ENCODE measurements at places on chromosomes 1 and 21.
A peak's percentile ranks its signal among the peaks of the same experiment; 100 is the strongest.

DNA sequence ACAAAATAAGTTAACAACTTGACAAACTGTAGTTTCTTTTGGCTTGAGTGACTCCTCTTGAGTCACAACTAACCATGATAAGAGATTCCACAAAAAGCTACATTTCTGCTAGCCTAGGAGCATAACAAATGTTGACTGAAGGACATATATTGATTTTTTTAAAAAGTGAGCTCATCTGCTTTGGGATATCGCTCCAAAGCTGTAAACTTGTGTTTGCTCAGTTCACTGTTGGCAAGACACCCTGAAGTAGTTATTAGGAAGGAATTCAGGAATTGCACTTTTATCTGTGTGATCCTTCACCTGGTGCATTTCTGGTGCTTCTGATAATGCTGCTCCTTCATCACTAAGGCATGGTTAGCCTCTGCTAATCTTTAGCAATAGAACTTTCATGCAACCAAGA is 23.7 kb downstream of the RWDD3 start:
- H3K27ac ChIP-seq: no peak overlapping the region
- H3K36me3 ChIP-seq: peaks cover 6% of the 10 kb centered on the region
- DNase-seq: no peak
- no peak overlapping the region for H3K4me3 ChIP-seq
- no peaks in the 10 kb centered on the region for H3K27me3 ChIP-seq
- peaks cover 5% of the 10 kb centered on the region for H3K4me1 ChIP-seq

DNA sequence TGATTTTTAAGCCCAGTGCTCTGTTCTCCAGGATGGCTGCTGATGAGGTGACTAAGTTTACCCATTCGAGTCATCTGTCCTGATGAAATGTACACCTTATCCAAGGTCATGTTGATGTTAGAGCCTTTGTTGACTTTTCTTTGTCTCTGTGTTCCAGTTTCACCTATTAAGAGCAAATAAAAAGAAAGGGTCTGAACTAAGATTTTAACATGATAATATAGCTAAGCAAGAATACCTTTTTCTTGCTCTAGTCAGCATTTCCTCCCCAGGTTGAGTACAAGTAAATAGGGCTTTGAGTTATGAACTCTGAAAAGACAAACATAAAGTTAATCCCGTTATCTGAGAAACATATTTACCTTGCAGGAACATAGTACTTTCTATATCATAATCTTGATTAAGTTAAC is 52.1 kb upstream of the GPR88 start:
- H3K27ac ChIP-seq: no peak overlapping the region
- no peak overlapping the region for H3K4me3 ChIP-seq
- peaks cover 4% of the 10 kb centered on the region for H3K4me1 ChIP-seq
- H3K27me3 ChIP-seq: no peaks in the 10 kb centered on the region
- H3K36me3 ChIP-seq: no peaks in the 10 kb centered on the region
- DNase-seq: no peak

DNA sequence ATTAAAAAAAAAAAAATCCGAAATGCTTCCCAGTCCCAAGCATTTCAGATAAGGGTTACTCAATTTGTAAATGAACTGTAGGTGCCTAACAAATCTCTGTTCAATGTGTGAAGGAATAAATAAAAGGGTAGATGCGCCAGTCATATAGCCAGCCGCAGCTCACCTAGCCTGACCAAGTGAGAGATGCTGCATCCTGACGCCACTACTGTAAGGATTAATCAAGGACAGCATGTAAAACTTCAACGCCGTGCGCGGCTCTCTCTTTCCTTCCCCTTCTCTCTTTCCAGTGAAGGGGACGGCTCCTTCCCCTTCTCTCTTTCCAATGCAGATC is 441 bp downstream of the PPT1 start:
- peak overlapping the region; percentile 92 for H3K4me3 ChIP-seq
- H3K36me3 ChIP-seq: peaks cover 4% of the 10 kb centered on the region
- no peak for DNase-seq
- H3K27ac ChIP-seq: peak overlapping the region; percentile 89
- H3K27me3 ChIP-seq: peaks cover 25% of the 10 kb centered on the region
- H3K4me1 ChIP-seq: peaks cover 18% of the 10 kb centered on the region

DNA sequence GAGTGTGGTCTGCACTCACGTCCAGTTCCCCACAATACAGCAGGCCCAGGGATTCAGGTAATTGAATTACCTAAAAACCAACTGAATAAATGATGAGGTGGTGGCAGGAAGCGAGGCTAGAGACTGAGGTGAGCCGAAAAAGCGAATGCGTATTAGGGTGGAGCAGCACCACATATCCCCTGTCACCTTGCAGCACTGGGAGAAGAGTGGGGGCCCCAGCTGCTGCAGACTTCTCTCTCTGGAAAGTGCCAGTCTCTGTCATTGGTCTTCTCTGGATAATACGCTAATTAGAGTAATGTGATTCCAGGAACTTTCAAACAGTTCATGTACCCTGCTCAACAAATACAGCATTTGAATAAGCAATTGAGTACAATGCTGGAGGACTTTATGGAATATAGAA is 199.0 kb downstream of the RPS6KC1 start:
- no peaks in the 10 kb centered on the region for H3K27me3 ChIP-seq
- DNase-seq: no peak
- H3K4me1 ChIP-seq: peaks cover 23% of the 10 kb centered on the region
- H3K27ac ChIP-seq: no peak overlapping the region
- H3K36me3 ChIP-seq: no peaks in the 10 kb centered on the region

DNA sequence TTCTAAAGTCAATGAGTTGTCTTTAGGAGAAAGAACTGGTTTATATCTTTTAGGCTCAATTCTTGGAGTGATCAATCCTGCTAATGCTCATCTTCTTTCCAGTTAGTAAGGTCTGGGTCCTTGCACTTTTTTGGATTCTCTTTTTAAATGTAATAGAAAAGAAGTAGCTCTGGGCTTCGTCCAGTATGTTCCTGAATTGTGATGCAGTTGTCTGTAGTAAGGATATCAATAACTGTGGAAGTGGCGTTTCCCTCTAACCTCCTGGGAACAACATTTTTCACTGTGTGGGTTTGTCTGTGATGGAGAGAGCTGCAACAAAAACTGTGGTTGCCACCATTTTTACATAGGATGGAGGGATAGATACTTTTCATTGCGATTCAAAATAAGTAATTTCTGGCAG is 367.2 kb downstream of the USP25 start:
- no peak for DNase-seq
- H3K27me3 ChIP-seq: no peaks in the 10 kb centered on the region
- H3K4me3 ChIP-seq: no peak overlapping the region
- no peak overlapping the region for H3K27ac ChIP-seq

DNA sequence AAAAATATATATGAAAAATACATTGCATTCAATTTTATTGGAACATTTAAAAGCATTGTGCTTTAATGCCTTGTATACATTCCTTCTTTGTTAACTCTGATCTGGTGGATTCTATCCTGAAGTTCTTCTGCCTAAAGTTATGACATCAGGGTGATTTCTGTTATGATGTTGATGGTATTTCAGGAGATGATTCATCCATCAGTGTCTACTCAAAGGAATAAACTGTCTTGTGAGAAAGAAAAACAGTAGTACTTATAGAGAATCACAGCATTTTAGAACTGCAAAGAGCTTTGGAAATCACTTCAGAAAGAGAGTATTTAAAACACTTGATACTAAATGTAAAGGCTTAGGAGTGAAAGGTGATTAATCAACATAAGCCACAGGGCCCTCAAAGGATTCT is 155.7 kb downstream of the PTPRC start:
- H3K27ac ChIP-seq: no peak overlapping the region
- no peaks in the 10 kb centered on the region for H3K27me3 ChIP-seq
- DNase-seq: no peak
- H3K4me3 ChIP-seq: no peak overlapping the region
- H3K36me3 ChIP-seq: peaks cover 24% of the 10 kb centered on the region

DNA sequence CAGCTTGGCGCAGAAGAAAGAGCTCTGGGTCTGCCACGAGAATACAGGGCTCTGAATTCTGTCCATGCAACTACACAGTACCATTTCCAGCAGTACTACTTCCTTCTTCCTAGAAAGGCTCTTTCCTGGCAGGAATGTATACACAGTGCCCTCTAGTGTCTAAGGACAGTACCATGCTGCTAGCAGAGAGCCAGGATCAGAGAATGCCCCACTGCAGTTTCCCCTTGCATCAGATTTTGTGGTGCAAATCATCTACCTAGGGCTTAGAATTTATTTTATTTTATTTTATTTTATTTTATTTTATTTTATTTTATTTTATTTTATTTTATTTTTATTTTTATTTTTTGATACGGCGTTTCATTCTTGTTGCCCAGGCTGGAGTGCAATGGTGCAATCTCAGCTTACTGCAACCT is 50.8 kb downstream of the PAX7 start:
- no peak for DNase-seq
- no peak overlapping the region for H3K27ac ChIP-seq

GRCh38 chr1:7403265-7404045 is 367.6 kb upstream of the VAMP3 start:
- H3K4me3 ChIP-seq: no peak overlapping the region
- peaks cover 33% of the 10 kb centered on the region for H3K4me1 ChIP-seq
- DNase-seq: no peak
- H3K27ac ChIP-seq: no peak overlapping the region
- no peaks in the 10 kb centered on the region for H3K27me3 ChIP-seq
- H3K36me3 ChIP-seq: peaks cover 21% of the 10 kb centered on the region

- H3K4me1 ChIP-seq: no peaks in the 10 kb centered on the region
- no peak overlapping the region for H3K27ac ChIP-seq
- H3K27me3 ChIP-seq: no peaks in the 10 kb centered on the region
- no peak for DNase-seq
- H3K4me3 ChIP-seq: no peak overlapping the region
Observed at GRCh38 chr1:43757343-43758053, 50.2 kb downstream of the ST3GAL3 start.

DNA sequence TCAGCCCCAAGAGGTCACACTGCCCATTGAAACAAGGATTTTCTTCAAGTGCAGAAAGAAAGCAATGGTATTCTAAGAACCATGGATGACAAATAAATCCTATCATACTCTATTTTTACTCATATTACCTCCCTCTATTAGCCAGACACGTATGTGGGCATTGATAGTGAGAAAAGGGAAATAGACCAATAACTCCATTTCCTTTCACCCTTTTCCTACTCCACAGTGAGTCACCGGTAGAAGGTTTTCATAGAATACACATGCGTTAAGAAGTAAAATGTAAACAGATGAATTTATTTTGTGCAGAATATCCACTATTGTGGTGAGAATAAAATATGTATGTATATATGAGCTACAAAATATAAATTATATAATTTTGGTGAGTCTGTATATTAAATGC is 568.9 kb upstream of the ADGRL4 start:
- no peak for DNase-seq
- no peaks in the 10 kb centered on the region for H3K36me3 ChIP-seq
- H3K4me1 ChIP-seq: no peaks in the 10 kb centered on the region
- H3K27ac ChIP-seq: no peak overlapping the region
- no peaks in the 10 kb centered on the region for H3K27me3 ChIP-seq

DNA sequence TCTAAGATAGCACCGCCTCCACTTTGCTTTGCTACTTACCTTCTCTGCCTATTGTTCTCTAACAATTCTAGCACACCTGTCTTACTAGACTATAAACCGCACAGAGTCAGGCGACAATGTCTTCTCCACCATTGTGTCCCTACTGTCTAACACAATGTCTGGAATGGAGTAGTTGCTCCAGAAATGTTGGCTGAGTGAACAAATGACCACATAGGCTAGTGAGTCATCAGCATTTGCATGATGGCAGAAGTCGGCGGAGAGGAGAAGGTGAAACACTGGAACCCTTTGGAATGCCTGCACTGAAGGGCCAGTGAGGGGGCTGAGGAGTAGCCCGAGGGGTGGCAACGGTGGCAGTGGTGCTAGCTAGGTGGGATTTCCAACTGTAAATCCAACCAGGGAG is 14.0 kb upstream of the PABPC4 start:
- no peak for DNase-seq
- H3K27me3 ChIP-seq: peaks cover 48% of the 10 kb centered on the region
- no peak overlapping the region for H3K27ac ChIP-seq
- H3K4me1 ChIP-seq: no peaks in the 10 kb centered on the region
- H3K4me3 ChIP-seq: no peak overlapping the region

- H3K36me3 ChIP-seq: peaks cover 9% of the 10 kb centered on the region
- H3K27me3 ChIP-seq: no peaks in the 10 kb centered on the region
- no peak overlapping the region for H3K27ac ChIP-seq
- H3K4me1 ChIP-seq: peaks cover 6% of the 10 kb centered on the region
- H3K4me3 ChIP-seq: no peak overlapping the region
- no peak for DNase-seq
Observed at GRCh38 chr1:71610476-71610875, 529.6 kb upstream of the ZRANB2 start.

- no peak for DNase-seq
- H3K27me3 ChIP-seq: no peaks in the 10 kb centered on the region
- H3K4me3 ChIP-seq: no peak overlapping the region
- H3K36me3 ChIP-seq: peaks cover 4% of the 10 kb centered on the region
Observed at GRCh38 chr1:209107535-209107934, 476.0 kb upstream of the CAMK1G start.

DNA sequence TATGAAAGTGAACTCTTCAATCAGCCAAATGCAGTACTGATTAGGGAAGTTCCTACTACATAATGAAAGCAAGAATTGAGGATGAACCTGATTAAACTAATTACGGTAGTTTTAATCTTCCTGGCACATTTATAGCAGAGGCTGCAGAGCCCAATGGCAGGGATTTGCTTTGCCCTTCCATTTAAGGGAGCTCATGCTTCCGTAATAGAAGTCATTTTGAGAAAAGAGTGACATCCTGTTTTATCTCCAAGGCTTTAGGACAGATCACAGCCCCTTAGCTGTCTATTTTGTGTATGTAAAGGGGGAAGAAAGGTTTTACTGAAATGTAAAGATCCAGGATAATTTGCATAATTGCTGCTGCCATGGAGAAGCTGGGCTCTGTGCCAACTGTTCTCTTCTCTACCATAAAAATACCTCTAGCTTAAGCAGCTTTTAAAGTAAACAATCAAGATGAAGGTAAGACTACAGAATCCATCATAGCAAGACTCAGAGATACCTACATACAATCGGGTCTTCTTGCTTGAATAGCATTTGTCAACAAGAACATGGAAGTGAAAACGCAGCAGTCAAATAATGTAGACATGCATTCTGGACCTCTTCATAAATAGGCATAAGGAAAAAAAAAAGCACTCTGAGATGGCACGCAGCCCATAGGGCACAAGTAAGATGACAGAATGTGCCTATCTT is 62.5 kb downstream of the ASH1L start:
- H3K36me3 ChIP-seq: no peaks in the 10 kb centered on the region
- DNase-seq: no peak
- peak overlapping the region; percentile 4 for H3K27ac ChIP-seq
- H3K4me1 ChIP-seq: peaks cover 16% of the 10 kb centered on the region

DNA sequence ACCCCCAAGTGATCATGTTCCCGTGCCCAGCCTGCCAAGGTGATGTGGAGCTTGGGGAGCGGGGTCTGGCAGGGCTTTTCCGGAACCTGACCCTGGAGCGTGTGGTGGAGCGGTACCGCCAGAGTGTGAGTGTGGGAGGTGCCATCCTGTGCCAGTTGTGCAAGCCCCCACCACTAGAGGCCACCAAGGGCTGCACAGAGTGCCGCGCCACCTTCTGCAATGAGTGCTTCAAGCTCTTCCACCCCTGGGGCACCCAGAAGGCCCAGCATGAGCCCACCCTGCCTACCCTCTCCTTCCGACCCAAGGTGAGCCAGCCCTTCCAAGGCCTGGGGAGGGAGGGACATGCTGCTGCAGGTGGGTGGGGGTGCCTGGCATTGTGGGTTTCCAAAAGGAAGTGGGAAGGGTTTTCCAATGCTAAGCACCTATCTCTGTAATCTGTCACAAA is 2.3 kb downstream of the TRIM46 start:
- peak overlapping the region; percentile 44 for H3K4me3 ChIP-seq
- no peak overlapping the region for H3K27ac ChIP-seq
- H3K4me1 ChIP-seq: peaks cover 29% of the 10 kb centered on the region
- H3K27me3 ChIP-seq: no peaks in the 10 kb centered on the region
- no peak for DNase-seq
- H3K36me3 ChIP-seq: peaks cover 31% of the 10 kb centered on the region
